ENCODE measurements at places on chromosomes 12 and 14.

- no peak for DNase-seq
Measured at GRCh38 chr14:69137843-69138535, 14.9 kb downstream of the DCAF5 start.

DNA sequence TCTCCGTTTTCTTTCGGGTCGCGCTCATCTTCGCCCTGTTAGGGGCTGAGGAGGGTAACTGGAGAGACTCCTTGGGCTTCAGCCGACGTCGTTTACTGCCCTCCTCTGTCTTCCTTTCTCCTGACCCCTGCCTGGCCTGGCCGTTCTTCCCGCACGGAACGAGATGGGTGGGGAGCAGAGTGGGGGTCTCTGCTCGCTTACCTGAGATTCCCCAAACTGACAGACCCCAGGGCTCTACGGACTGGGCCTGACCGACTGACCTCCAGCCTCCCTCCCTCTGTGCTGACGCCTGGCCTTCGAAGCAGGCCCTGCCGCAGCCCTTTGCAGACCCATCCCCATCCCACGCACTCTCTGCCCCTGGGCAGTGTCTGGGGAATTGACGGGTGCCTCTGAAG is 439 bp downstream of the GOLGA5 start:
- no peak for DNase-seq

DNA sequence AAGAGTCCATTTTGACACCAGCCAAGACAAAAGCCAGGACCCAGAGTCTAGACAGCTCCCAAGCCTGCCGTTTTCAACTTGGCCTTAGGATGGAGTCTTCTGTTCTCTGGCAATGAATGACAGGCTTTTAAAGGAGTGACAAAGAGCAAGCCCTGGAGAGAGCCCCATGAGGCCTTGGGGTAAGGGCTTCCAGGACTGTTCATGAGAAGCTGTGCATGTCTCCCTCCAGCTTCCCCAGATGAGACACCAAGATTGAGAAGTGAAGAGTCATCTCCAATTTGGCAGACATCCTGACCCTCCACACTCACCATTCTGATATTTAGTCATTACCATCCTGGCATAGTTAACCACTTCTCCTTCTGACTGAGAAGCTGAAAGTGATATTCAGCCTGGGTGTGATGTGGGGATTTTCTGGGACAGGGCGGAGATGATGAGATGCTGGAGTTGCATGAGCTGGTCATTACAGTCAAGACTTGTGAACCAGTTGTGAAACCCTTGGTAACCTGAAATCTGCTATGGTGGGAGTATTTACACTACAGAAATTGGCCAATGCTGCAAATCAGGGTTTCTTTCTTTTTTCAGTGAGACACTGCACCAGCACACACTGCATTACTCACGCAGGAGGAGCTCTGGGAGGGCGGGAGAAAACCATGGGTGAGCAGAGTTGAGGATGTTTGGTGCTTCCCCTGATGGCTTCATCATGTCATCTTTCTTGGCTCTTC is 77.8 kb downstream of the VCPKMT start:
- peak; percentile 65 for DNase-seq

GRCh38 chr12:49795654-49796105 is 32.5 kb downstream of the NCKAP5L start:
- DNase-seq: no peak

- peak; percentile 25 for DNase-seq
Measured at GRCh38 chr12:108332791-108333382, 6.2 kb downstream of the CMKLR1 start.

GRCh38 chr14:24411443-24412389 is 12.9 kb downstream of the NYNRIN start:
- DNase-seq: no peak

GRCh38 chr12:131424270-131424669 is 286.6 kb upstream of the SFSWAP start:
- no peak for DNase-seq

DNA sequence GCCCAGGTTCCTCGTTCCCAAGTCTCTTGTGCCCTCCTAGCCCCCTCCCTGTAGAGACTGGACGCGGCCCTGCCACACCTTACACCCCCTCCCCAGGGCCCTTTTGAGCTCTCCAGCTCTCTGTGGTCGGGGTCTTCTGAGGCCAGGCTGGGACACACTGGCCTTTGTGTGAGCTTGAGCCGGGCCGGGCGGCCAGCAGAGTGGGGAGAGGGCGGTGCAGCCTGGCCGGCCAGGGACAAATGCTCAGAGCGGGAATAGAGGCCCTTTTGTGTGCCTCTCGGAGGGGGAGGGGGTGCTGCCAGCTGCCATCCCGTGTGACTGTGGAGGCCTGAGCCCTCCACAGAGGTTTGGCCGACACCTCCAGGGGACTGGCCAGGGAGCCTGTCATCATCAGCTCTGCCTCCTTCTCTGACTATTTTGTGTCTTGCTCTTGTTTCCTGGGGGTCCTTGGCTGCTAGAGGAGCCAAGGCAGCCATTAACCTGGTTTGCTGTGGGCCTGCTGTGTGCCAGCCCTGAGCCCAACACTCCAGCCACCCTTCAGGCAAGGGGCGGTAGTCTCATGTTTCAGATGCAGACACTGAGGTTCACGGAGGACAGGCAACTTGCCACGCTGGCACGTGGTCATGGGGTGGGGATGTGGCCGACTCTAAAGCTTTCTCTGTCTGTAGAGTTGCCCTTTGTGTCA is 13.6 kb downstream of the FAM222A start:
- DNase-seq: no peak

DNA sequence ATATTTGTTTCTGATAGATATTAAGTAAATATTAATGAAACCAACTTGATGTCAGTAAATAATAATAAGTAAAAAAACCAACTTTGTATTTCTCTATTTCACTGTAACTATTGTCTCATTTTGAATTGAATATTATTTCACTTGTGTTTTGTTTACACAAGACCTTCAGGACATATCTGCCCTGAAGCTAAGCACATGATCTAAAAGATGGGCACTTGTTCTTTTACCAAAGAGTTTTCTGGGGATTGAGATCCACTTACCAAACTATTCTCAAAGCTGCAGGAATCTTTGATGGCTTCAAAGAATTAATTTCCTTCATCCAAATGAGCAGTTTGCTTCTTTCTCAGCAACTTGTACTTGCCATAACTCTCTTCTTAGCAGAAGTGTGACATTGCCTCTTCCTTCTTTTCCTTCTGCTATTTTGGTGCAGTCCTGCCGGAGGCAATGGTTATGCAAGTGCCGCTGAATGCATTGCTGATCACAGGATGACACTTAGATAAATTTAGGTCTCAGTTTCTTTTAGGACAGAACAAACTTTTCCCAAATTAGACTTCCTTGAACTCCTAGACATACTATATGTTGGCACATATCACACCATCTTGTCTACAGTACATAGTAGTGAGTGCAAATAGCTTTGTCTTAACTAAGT is 9.2 kb downstream of the FAR2 start:
- no peak for DNase-seq

GRCh38 chr12:53701518-53702264 is 25.6 kb downstream of the CALCOCO1 start:
- peak; percentile 42 for DNase-seq

GRCh38 chr12:1497161-1497560 is 97.2 kb downstream of the FBXL14 start:
- no peak for DNase-seq

DNA sequence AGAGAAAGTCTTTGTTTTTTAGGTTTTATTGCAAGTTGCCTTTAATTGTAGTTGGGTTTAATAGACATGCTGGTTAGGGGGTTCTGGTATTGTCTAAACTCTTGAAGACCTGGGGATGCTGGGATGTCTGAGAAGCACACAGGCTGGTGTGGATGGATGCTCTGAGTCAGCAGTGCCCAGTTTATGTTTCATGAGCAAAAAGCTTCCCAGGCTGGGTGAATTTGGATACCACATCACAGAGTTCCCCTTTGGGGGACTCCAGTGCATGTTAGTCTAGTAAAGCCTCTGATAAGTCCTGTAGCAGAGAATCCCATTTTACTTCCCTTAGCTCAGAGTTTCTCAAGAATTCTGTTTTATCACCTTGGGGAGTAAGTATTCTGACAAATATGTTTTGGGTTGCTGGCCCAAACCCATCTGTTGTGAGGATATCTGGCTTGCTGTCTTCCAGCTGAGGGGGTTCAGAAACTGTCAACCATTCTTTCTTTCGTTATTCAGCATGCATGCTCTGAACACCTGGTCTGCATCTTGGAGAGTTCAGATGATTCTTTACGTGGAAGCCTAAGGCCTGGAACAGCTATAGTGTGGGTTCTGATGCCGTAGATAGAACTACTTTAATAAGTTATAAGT is 509.1 kb downstream of the VRK1 start:
- DNase-seq: no peak

DNA sequence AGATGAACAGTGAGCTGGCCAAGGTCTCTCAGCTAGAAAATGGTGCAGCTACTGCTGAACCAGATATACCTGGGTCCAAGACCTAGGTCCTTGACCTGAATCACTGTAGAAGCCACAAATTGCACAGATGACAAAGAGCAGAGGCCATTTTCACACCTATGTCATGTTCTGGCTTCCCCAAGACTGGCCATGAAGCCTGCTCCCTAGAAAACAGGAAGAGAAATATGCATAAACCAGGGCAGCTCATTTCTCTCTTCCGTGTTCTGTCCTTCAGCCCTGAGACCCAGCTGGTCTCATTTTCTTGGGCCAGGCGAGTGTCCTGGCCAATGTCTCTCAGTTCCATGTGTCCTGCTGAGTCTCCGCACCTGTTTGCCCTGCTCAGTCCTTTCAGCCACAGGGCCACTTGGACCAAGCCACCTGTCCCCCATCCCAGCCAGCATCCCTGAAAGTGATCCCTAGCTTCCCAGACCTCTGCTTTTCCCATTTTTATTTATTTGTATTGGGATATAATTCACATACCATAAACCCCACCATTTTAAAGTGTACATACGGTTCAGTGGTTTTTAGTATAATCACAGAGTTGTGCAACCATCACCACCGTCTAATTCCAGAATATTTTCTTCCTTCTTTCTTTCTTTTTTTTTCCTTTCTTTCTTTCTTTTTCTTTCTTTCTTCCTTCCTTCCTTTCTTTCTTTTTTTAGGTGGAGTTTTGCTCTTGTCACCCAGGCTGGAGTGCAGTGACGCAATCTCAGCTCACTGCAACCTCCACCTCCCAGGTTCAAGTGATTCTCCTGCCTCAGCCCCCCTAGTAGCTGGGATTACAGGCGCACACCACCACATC is 27.0 kb downstream of the P2RX7 start:
- no peak for DNase-seq

- no peak for DNase-seq
Measured at GRCh38 chr14:94427016-94427613, 25.5 kb downstream of the SERPINA11 start.

All from NK-92 treated with Interleukin-12 subunit alpha and Interleukin-12 subunit beta, amount 100 ng/mL, for 24 hours (cell line).